Activated CD8-positive, alpha-beta memory T cell treated with anti-CD3 and anti-CD28 coated beads, Interleukin-2, amount 50 U/mL, for 4 hours (primary cell): ENCODE measurements at places on chromosomes 7 and 10.

- no peak for DNase-seq
Measured at GRCh38 chr7:130995252-130996081, 261.5 kb upstream of the KLF14 start.

DNA sequence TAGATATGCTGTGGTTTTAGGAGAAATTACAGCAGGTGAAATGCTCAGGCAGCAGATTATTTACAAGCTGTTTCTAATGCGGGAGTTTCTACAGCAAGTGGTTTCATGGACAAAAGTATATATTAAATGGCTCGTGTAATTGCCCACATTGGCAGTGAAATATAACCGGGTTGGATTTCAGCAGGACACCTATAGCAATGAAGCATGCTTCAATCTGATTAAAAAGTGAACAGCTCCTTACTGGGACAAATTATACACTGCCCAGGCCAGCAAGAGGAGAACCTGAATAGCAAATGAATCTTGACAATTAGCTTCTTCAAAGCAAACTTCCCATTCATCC is 35.2 kb upstream of the LYZL1 start:
- DNase-seq = no peak

DNA sequence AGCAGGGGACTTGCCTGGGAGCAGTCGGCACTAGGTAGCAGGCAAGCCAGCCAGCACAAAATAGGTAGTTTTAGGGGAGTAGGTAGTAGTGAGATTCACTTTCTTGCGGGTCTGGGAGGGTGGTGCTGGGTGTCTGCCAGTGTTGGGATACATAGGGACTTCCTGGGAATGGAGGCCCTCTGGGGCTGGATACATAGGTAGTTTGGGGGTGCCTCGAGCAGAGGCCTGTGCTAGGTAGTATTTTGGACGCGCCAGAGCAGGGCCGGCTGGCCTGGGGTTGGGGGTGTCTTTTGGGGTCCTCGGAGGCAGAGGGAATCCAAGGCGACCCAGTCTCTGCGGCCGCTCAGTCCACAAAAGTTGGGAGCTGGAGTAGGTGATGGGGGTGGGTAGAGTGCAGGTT is 2.0 kb upstream of the HOXA3 start:
- no peak for DNase-seq

GRCh38 chr10:125494651-125495239 is 188.2 kb downstream of the TEX36 start:
- no peak for DNase-seq

GRCh38 chr10:130440971-130441370 is 304.8 kb downstream of the GLRX3 start:
- no peak for DNase-seq

- no peak for DNase-seq
Measured at GRCh38 chr7:14825912-14826311, 76.6 kb downstream of the DGKB start.

- DNase-seq = no peak
Measured at GRCh38 chr7:116978006-116978405, 24.7 kb downstream of the ST7 start.

- no peak for DNase-seq
Measured at GRCh38 chr10:44966816-44967509, 7.4 kb downstream of the RASSF4 start.
